ENCODE measurements at places on chromosomes 4 and X. TPM values are rescaled to one million over a fixed set of nuclear protein-coding genes. Genes with fewer than 3 reads are reported as not detected.

DNA sequence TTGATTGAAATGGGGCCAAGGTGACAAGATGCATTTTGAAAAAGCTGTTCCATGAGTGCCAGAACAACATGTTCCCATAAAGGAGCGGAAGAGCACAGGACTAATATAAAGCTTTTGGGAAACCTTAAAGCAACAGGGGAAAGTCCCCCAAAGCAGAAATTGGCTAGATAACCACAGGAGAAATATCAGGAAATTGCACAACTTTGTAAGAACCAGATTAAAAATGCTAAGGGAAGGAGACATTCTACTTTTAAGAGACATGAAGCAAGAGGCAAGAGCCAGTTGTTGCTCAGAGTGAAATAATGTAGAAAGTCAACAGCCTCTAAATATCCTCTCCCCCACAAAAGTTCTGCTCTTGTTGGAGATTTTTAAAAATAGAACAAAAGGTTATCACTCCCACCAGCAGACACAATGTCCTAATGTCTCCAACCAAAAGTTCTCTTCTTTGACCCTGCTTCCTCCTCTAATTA, 85.2 kb upstream of the LNX1 start:
- no peak overlapping the region for H3K4me3 ChIP-seq
- no peaks in the 10 kb centered on the region for H3K4me1 ChIP-seq
- H3K36me3 ChIP-seq = no peaks in the 10 kb centered on the region
- no peak for DNase-seq
- H3K27me3 ChIP-seq = no peaks in the 10 kb centered on the region

CXXC4 gene
- total RNA-seq = not detected

PLP1 gene
- 13.7 TPM for total RNA-seq

DNA sequence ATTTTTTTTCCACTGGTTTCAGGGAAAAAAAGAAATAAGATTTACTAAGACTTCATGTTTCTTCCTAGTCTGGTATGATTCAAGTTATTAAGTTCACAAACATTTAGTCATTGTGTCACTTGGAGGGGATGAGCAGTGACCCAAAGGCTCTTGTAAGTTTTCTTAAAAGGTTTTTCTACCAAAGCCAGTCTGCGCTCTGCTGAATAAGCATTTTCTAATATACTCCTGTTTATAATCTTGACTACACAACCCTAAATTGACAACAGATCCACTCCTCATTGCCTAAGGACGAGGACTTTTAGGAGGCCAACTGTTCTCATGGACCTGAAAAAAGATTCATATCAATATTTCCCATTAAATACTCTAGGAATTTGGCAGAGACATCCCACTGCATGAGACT, 161.1 kb upstream of the TLL1 start:
- H3K36me3 ChIP-seq = no peaks in the 10 kb centered on the region
- H3K4me3 ChIP-seq = no peak overlapping the region
- no peak overlapping the region for H3K27ac ChIP-seq
- H3K27me3 ChIP-seq = no peaks in the 10 kb centered on the region

GRCh38 chrX:68440940-68441339, 7.6 kb upstream of the OPHN1 start:
- no peaks in the 10 kb centered on the region for H3K36me3 ChIP-seq
- H3K4me3 ChIP-seq = no peak overlapping the region
- H3K27ac ChIP-seq = no peak overlapping the region
- no peaks in the 10 kb centered on the region for H3K27me3 ChIP-seq
- H3K4me1 ChIP-seq = peaks cover 5% of the 10 kb centered on the region
- DNase-seq = peak; percentile 72

GLOD5 gene
- total RNA-seq = not detected

GRCh38 chr4:145564540-145564939, 54.6 kb upstream of the MMAA start:
- no peaks in the 10 kb centered on the region for H3K36me3 ChIP-seq
- no peaks in the 10 kb centered on the region for H3K4me1 ChIP-seq
- DNase-seq = no peak
- no peaks in the 10 kb centered on the region for H3K27me3 ChIP-seq
- no peak overlapping the region for H3K4me3 ChIP-seq

DNA sequence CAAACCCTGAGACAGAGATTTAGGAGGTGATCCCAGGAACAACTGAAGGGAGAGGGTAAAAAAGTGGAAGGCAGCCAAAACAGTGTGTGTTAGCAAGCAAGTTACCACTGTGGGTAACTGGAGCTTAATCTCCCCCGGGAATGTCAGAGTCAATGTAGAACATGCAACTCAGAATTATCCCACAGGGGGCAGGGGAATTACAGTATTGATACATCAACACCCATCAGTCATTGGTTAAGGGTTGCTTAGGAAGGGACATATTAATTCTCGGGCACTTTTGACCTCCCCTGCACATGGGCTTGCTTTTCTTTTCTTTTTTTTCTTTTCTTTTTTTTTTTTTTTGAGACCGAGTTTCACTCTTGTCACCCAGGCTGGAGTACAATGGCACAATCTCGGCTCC, 29.3 kb downstream of the CXorf58 start:
- no peak overlapping the region for H3K4me3 ChIP-seq
- DNase-seq = no peak
- H3K27ac ChIP-seq = no peak overlapping the region
- H3K36me3 ChIP-seq = no peaks in the 10 kb centered on the region

- no peaks in the 10 kb centered on the region for H3K27me3 ChIP-seq
- H3K4me1 ChIP-seq = peaks cover 3% of the 10 kb centered on the region
- peak overlapping the region; percentile 55 for H3K4me3 ChIP-seq
- no peaks in the 10 kb centered on the region for H3K36me3 ChIP-seq
- peak overlapping the region; percentile 92 for H3K27ac ChIP-seq
Measured at GRCh38 chrX:12975991-12976558, 1.2 kb downstream of the TMSB4X start.

DNA sequence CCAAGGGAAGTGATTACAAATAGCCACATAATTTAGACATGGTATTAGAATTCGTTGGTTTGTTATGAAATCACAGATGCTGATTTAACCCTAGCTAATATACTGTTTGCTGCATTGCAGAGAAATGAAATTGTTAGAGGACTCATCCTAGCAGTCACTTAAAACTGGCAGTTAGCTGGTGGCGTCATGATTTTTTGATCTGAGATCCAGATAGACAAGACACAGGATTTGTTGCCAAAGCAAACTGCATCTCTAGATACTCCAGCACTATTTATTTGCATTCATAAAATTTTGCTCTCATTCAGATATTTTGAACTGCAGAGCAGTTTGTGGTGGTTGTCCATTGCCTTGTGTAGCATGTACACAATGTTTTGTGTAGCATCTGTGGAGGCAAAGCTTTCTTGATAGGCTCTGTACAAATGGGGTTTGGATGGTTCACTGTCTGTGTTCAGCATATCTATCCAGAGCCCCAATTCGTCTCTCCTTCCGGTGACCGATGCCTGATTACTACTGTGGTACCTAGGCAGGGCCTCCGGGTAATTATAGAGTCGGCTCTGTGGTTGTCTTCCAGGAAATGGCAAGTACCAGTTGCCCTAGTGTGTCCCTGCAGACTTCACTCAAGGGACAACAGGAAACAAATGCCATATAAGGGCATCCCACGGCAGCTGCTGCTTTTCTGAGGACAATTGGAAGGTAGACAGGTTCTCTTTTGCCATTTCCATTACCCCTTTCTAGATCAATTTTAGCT, 30.1 kb upstream of the SPARCL1 start:
- H3K4me1 ChIP-seq = no peaks in the 10 kb centered on the region
- peak; percentile 17 for DNase-seq
- H3K27me3 ChIP-seq = no peaks in the 10 kb centered on the region
- H3K27ac ChIP-seq = no peak overlapping the region
- H3K4me3 ChIP-seq = no peak overlapping the region

DNA sequence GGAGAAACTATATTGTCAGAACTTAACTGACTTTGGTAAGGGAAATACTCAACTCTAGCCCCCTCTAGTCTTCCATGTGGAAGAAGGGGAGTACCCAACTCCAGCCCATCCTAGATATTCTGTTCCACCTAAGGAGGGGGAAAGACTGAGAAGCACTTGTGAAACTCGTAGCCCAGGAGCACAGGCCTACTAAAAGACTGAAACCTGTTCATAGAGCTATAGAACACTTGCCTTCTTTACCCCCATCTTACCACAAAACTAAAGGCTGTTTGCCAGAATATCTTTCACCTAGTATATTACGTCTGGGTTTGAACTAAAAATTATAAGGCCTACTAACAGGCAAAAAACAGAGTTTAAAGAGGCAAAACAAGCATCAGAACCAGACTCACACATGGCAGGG, 15.5 kb downstream of the CLDN22 start:
- no peak overlapping the region for H3K27ac ChIP-seq
- no peak for DNase-seq
- no peaks in the 10 kb centered on the region for H3K27me3 ChIP-seq
- no peaks in the 10 kb centered on the region for H3K36me3 ChIP-seq
- no peak overlapping the region for H3K4me3 ChIP-seq
- no peaks in the 10 kb centered on the region for H3K4me1 ChIP-seq

DNA sequence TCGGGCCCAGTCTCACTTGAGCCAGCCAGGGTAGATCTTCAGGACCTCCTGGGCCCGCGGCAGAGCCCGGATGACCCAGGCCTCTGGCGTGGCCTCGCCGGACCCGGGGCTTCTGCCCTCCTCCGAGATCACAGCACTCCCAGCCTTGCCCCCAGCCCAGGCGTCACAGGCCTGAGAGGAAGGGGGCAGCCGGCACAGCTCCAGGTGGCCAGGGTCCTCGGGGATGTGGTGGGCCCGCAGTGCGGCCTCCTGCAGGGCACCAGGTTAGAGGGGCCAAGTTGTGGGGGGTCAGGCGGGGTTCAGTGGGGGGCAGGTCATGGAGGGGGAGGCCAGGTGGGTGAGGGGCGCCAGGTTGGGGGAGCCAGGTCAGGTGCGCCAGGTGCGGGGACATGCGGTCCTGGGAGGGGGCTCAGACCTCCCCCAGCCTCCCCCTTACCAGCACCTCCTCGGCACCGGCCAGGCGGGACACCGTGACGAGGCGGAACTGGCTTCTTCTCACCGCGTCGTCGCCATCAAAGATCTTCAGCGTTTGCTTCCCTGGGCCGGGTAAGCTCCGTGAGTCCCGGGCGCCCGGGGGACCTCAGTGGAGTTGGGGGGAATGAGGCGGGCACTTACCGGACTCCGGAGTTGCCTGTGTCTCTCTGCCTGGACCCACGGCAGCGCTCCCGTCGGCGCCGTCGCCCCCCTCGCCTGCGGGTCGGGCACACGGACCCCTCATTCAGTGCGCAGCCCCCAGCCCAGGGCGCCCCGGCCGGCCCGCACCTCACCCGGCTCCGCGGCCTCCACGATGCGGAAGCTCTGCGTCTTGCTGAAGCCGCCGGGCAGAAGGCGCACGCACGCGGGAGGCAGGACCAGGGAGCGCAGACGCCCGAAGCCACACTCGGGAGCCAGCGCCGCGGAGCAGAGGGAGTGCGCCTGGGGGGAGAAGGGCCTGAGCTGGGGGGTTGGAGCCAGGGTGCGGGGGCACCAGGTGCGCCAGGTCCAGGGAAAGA, 6.0 kb downstream of the DGKQ start:
- DNase-seq = no peak
- H3K4me1 ChIP-seq = peaks cover 34% of the 10 kb centered on the region
- no peaks in the 10 kb centered on the region for H3K27me3 ChIP-seq
- no peak overlapping the region for H3K4me3 ChIP-seq

DNA sequence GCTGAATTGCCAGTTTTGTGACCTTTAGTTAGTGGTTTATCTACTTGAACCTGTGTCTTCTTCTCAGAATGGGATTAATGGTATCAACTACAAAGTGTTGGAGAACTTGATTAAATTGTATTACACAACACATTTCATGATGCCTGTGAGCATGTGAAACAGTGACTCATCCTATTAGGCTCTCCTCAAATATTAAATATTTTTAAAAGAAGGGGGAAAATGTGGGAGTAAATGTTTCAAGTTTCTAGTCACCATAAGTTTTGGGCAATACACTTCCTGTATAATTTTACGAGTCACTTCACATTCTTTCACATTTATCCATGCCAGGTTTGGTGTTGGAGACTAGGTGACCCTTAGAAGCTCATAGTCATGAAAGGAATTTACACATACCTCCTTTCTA, 147.0 kb downstream of the HS3ST1 start:
- no peaks in the 10 kb centered on the region for H3K27me3 ChIP-seq
- DNase-seq = no peak
- no peaks in the 10 kb centered on the region for H3K36me3 ChIP-seq
- H3K4me1 ChIP-seq = no peaks in the 10 kb centered on the region
- H3K4me3 ChIP-seq = no peak overlapping the region
- no peak overlapping the region for H3K27ac ChIP-seq

- H3K27ac ChIP-seq = peak overlapping the region; percentile 87
- H3K36me3 ChIP-seq = no peaks in the 10 kb centered on the region
- H3K27me3 ChIP-seq = peaks cover 51% of the 10 kb centered on the region
- peak; percentile 77 for DNase-seq
- peaks cover 45% of the 10 kb centered on the region for H3K4me1 ChIP-seq
Measured at GRCh38 chr4:1795299-1796195, 2.5 kb downstream of the FGFR3 start.

GRCh38 chr4:169070895-169071218, 60.8 kb upstream of the CBR4 start:
- no peak overlapping the region for H3K4me3 ChIP-seq
- H3K36me3 ChIP-seq = no peaks in the 10 kb centered on the region
- peak overlapping the region; percentile 77 for H3K27ac ChIP-seq
- peaks cover 11% of the 10 kb centered on the region for H3K4me1 ChIP-seq

- H3K36me3 ChIP-seq = no peaks in the 10 kb centered on the region
- H3K4me1 ChIP-seq = no peaks in the 10 kb centered on the region
- no peak overlapping the region for H3K4me3 ChIP-seq
- H3K27ac ChIP-seq = no peak overlapping the region
- DNase-seq = no peak
Measured at GRCh38 chr4:12884846-12885796, 599.0 kb downstream of the RAB28 start.

CCDC149 gene
- 10.0 TPM for total RNA-seq

GRCh38 chr4:47674144-47674543, 163.7 kb downstream of the CORIN start:
- H3K27me3 ChIP-seq = no peaks in the 10 kb centered on the region
- H3K4me1 ChIP-seq = no peaks in the 10 kb centered on the region
- H3K4me3 ChIP-seq = no peak overlapping the region

GAB3 gene
- 4.0 TPM for total RNA-seq

- no peak overlapping the region for H3K4me3 ChIP-seq
- no peak overlapping the region for H3K27ac ChIP-seq
- peaks cover 40% of the 10 kb centered on the region for H3K27me3 ChIP-seq
- DNase-seq = no peak
- H3K4me1 ChIP-seq = peaks cover 9% of the 10 kb centered on the region
Measured at GRCh38 chr4:183801457-183802165, 103.5 kb upstream of the STOX2 start.

DNA sequence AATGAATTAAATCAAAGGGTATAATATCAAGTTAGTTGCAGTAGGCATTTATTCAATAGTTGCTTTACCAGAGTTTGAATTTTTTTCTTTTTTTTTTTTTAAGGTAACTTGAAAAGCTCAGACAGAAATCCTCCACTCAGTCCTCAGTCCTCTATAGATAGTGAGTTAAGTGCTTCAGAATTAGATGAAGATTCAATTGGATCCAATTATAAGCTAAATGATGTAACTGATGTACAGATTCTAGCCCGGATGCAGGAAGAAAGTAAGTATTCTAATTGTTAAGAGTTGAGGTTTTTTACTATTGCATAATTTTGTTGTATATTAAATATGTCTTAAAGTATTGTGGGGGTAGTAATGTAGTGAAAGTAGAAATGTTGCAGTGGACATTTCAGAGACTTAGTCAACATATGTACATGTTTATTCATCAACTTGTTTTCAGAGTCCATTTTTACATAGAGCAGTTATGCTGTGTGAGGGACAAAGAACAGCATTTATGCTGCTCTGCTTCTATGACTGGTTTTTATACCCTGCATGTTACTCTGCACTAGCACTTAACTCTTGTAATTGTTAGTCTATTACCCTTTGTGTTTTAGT, 38.4 kb downstream of the SLAIN2 start:
- DNase-seq = no peak
- peaks cover 19% of the 10 kb centered on the region for H3K36me3 ChIP-seq
- H3K27me3 ChIP-seq = no peaks in the 10 kb centered on the region
- no peak overlapping the region for H3K27ac ChIP-seq
- H3K4me1 ChIP-seq = peaks cover 18% of the 10 kb centered on the region
